ENCODE measurements at places on chromosomes 6 and 20.

DNA sequence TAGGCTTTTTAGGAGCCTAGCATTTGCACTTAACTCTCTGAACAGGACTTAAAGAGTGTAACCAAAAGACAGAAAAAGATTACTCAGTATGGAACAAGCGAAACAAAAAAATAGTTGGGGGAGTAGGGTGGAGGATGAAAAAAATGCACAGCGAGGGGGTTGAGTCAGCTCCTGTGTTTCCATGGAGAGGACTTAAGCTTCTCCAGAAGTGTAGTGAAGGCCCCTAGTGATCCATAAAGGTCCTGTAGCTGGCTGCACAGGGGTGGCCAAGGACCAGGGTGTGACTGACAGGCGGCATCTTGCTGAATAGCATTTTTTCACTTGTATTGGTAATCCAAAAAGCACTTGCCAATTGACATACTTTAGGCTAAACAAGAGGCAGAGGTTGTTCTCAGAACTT, 533.9 kb downstream of the RFPL4B start:
- DNase-seq: no peak

DNA sequence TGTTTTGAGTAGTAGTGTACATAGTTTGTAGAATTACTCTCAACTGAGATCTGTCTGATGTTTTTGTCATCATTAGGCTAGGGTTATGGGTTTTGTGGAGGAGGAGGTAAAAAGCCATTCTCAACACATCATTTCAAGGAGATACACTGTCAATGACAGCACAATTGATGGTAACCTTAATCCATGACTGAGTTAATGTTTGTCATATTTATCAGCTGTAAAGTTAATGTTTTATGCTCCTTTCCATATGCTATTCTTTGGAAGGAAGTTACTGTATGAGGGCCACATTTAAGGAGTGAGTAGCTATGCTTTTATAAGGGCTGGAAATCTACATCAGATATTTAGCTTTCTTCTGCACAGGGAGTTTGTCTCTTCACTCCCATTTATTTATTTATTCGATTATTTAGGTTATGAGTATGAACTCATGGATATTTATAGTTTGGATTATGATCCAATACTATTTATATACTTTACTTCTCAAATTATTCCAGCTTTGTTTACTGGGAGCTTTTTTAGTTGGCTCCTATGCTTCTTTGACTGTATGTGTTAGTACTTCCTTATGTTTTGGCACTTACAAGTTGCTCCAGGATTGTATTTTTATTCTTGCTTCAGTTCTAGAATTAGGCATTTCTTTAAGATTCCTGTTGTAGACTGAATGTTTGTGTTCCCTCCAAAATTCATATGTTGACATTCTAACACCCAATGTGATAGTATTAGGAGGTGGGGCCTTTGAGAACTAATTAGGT, 156.6 kb upstream of the HCRTR2 start:
- DNase-seq: no peak

DNA sequence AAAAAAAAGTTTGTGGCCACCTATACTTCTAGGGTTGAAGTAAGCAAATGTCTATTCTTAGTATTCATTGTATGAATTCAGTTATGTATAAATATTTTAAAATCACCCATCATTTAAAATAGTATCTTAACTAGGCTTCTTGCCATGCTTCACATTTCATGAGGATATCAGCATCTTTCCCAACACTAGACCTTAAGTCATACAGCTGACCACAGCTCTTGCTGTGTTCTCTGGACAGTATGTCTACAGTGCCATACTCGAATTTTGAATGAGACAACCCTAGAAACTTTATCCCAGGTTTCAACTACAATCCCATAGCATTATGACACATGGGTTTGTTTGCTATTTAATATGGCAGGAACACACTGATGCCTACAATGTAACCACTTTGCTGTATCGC, 5.2 kb downstream of the TXNDC5 start:
- no peak for DNase-seq

DNA sequence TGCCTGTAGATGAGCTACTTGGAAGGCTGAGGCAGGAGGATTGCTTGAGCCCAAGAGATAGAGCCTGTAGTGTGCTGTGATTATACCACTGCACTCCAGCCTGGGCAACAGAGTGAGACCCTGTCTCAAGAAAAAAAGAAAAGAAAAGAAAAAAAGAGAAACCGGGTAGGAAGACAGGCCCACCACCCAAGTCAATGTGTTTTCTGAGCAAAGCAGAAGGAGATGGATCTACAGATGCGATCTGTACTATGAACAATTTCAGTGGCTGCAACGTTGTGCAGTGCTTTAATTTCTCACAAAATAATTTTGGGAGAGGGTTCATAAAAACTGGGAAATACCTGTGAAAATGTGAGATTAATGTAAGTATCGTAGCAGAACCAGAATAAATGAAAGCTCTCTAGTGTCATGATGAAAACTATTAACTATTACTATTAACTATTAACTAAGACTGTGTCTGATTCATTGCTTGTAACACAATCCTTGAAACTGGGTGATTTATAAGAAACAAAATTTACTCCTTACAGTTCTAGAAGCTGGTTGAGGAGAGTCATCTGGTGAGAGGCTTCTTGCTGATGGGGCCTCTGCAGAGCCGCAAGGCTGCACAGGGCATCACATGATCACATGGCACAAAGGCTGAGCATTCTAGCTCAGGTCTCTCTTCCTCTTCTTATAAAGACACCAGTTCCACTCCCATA, 233.1 kb upstream of the ZNF217 start:
- no peak for DNase-seq

DNA sequence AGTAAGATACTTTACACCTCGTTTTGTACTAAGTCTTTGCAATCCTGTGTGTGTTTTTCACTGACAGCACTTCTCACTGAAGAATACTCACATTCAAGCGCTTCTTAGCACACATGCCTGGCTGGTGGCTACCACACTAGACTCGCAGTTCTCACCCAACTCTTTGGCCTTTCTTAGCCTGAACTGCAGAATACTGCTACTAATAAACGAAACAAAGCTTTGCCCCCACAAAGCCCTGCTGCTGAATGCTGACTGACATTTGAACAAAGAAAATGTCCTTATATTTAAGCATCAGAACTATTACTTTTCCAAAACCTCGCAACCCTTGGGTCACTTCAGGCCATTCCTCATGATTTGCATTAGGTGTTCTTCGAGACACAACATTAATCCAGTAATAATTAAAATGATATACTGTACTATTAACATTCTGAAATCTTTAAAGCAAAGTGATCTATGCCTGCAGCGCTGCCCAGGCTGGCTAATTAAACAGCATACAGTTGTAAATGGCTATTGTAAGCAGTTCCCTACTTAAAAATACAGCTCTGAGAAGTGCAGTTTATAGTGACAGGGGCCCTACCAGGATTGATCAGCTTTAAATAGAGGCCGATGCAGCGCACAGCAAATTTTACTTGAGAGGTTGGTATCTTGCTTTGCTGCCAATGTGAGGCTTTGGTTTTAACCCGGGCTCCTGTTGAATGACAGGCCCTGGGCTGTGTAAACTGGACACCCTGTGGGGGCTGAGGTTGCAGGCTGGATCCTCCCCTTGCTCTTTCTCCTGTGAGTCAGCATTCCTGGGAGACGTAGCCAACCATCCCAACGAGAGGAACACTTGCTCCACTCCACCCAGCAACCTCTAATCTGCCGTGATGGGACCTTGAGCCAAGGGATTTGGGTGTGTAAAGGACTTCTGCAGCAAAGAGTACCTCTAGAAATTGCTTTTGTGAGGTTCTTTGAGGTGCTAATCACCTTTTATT, 899.0 kb downstream of the TFAP2A start:
- DNase-seq: no peak

- DNase-seq: no peak
Measured at GRCh38 chr6:6033858-6034257, 27.1 kb upstream of the NRN1 start.

- no peak for DNase-seq
Measured at GRCh38 chr20:45320948-45321595, 13.0 kb upstream of the MATN4 start.

- DNase-seq: peak; percentile 89
Measured at GRCh38 chr20:41340327-41341055, at the start of gene LPIN3. TSS of gene LPIN3 (plus strand) at chr20:41340821. CDS start at chr20:41345804, 4,983 bp downstream.

DNA sequence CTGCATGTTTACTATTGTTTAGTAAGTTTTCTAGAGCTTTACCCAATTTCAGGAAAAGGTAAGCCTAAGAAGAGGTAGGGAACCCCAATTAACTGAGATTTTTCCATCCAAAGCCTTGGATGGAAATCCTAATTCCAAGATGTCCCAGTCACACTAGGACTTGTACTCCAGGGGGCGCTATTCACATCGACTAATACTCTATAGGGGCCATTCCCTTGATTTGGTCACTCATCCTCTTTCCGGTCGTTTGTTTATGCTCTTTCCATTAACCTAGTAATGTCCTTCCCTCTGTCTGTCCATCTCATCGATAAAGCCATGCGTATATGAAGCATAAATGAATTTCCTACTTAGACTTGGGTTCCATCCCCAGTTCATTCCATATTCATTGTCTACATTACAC, 80.8 kb upstream of the FUCA2 start:
- peak; percentile 23 for DNase-seq

DNA sequence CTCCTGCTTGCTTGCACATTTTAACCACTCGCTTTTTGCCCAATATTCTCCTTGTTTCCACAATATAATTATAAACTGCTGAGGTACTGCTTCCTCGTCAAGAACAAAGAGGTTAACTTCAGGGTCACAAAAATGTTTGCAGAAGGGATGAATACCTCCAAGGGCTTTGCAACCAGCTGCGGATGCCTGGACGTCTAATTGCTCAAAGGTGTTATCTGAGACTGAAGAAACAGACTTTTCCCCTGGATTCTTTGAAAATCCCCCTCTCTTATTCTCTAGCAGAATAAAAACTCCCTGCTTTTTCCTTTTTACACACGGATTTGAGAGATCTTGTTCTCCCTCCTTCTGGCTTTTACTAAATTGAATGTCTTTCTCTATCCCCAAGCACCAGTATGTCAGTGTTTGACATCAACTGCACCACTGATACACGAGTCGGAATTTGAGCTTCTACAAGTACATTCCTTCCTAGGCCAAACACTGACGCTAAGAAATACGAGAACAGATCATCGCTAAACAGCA, 336 bp upstream of the SMPDL3A start:
- DNase-seq: no peak

DNA sequence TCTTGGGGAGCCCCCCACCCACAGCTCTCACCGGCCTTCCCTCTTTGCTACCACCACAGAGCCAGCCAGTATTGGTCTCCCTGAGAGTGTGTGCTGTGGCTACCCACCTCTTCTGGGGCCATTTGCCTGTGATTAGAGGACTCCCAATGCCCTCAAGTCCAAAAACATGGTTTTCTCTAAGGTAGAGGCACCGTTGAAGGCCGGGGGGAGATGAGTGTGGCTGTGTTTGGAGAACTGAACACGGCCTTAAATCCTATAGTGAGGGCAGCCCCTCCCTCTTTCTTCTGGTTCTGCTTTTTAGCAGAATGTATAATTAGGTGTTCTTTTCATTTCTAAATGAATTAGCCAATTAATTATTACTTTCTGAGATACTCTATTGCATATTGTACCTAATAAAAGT, 2.5 kb downstream of the CCR6 start:
- no peak for DNase-seq

DNA sequence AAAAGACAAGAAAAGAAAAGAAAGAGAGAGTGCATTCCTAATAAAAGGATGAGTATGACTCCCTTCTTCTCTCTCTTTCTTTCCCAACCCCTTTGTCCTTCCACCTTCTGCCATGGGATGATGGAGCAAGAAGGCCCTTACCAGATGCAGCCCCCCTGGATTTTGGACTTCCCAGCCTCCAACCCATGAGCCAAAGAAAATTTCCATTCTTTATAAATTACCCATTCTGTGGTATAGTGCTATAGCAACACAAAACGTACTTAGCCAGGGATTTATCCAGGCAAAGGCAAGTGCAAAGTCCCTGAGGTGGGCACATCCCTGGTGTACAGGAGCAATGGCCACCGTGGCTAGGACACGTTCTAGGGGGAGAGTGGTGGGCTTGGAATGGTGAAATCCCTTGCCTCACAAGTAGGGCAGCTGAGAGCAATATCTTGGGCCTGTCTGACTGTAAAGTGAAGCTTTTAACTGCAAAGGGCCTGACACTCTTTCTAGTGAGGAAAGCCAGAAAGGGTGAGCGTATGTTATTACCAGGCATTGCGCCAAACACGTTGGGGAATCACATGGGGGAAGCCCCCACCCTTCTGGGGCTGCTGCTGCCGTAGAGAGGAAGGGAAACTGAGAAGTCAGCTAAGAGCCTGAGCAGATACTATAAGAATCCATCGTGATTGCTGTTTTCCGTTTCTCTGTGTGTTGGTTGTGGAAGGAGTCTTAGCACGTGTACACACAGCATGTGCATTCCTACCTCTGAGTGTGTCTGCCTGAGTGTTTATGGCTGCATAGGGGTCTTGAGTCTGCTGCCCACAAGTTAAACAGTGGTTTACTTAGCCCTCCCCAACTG, 50.7 kb upstream of the SIRPA start:
- no peak for DNase-seq

DNA sequence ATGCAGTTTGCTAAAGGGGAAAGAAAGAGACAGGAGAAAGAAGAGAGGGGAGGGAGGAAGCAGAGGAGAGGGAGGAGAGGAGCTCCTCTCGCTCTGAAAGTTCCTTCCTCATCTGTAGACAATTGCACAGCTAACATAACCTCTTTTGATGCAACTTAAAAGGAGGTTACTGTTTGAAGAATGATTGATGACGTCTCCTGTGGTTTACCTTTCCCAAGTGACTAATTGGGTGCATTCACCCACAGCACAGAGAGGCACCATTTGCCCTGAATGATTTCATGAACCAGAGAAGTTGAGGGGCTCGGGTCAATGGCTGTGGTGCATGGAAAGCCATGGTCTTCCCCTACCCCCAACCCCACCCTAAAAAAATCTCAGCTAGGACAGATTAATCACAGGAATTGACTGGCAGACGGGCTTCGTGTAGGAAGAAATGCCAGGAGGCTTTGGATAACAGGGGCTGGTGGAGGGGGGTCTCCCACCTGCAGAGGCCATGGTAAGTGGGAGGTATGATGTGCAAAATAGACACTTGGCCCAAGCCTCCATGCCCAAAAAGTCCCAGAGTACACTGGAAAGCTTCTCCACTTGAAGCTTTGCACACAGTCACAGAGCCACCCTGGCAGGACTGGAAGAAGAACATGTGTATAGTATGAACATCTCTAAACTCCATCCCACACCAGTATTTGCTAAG, 213.7 kb downstream of the ANKRD60 start:
- no peak for DNase-seq

DNA sequence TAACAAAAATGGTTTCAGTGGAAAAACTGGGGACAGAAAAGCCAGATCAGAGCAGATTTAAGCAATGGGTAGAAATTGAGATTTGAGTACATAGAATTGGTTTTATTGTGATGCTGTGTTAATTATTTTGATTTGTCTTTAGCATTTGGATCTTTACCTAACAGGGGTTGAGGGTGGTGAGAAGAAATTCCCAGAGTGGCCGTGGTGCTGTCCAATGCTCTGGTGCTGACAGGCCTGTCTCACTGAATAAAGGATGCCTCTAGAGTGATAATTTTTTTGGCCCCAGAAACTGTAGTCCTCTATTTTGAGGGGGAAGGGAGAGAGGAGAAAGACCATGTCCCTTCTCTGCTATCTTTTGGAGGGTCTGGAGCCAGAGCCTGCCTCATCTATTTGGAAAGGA, 79.1 kb downstream of the LYRM2 start:
- no peak for DNase-seq
